ENCODE measurements at places on chromosomes 1 and 21.

DNA sequence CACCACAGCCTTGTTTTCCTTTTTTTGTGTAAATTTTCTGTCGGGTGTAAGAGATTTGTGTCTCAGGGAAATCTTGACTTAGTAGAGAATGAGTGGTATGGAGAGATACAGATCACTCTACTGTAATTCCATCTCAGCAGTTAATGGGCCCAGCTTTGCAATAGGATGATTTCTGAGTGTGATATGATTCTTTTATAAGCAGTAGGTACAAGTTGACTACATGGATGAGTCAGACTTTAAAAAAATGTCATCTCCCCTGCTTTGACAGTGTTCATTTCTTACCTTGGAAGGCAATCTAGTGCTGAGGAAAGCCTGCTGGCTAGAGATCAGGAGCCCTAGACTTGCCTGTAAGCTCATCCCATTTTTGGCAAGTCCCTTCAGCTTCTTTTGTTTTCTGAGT lies 261.9 kb downstream of the RYR2 start:
- no peak for DNase-seq

DNA sequence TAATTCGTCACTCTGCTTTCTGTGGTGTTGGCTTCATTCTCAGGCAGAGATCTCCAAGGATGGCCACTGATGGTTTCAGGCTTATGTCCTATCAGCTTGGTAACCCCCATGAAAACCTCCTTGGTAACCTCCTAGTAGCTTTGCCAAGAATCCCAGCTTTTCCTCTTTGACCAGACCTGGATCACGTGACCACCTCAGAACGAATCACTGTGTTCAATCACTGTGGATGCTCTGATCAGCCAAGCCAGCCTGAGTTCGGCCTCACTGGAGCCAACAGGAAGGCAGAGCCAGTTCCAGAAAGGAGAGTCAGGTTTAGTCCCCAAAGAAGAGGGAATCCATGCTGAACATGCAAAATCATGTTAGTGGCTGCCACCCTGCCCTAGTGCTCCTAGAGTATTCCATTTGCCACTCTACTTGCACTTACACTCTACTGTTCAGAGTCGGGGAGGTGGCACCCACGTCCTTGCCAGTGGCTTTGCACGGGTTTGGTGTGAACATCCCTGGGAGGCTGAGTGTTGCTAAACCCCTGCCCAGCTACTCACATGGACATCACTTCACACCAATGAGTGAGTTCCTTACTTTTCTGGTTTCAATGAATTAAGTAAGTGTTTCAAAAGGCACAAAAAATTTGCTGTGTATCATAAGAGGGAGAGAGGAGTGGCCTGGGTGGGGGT lies 33.5 kb upstream of the SSBP3 start:
- no peak for DNase-seq

- no peak for DNase-seq
Measured at GRCh38 chr1:223820515-223820858, 25.3 kb downstream of the TP53BP2 start.

DNA sequence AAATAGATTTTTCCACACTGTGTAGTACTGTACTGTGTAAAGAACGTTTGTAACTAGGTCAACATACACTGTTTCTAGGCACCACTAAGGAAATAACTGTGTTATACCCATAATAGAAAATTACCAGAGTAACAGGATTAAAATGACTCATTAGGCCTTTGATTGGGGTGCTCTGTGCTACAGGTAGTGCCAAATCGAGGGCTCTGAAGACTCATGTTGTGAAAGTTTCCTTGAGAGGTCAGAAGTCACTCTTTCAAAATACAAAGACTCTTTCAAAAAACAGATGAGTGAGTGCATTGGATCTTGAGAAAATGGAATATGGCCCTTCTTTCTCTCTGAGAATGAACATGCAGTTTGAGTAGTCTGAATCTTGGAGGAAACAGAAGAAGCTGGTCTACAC lies 143.0 kb downstream of the MRPL39 start:
- DNase-seq, result no peak

GRCh38 chr1:67078291-67078690 lies 24.3 kb upstream of the SLC35D1 start:
- DNase-seq, result no peak

GRCh38 chr1:109790735-109791494 lies 27.2 kb upstream of the EPS8L3 start:
- DNase-seq, result no peak

GRCh38 chr1:47229031-47229885 lies 2.8 kb downstream of the TAL1 start:
- DNase-seq, result no peak

DNA sequence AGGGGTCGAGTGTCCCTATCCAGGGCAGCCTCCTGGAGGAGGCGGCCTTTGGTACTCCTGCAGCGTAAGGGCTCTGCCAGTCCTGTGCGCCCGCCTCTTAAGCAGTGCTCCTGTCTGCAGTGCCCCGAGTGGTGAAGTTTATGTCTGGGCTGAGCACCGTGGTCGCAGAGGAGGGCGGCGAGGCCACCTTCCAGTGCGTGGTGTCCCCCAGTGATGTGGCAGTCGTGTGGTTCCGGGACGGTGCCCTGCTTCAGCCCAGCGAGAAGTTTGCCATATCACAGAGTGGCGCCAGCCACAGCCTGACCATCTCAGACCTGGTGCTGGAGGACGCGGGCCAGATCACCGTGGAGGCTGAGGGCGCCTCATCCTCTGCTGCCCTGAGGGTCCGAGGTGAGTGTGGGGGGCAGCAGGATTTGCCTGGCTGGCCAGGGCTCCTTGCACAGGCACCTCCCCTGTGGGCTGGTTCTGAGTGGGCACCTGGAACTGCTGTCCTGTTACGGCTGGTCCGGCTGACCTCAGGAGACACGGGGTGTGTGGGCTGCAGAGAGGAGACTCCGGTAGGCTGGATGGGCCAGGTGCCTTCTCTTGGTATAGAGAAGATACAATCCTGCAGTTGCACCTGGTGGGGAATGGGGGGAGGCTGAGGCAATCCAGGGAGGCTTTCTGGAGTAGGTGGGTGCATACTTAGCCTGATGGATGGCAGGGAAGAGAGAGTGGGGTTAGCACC lies 66.8 kb downstream of the OBSCN start:
- no peak for DNase-seq

- DNase-seq, result no peak
Measured at GRCh38 chr1:248779350-248779749, 23.8 kb upstream of the LYPD8 start.

Data from NCI-H1048 (cell line).